ENCODE measurements at places on chromosomes 11 and 22. TPM values are rescaled to one million over a fixed set of nuclear protein-coding genes. Genes with fewer than 3 reads are reported as not detected.

- DNase-seq = no peak
Observed at GRCh38 chr11:112828421-112828820, 132.8 kb upstream of the NCAM1 start.

- DNase-seq = no peak
Observed at GRCh38 chr22:49506010-49506400, 321.7 kb downstream of the BRD1 start.

The TMPRSS13 gene
- not detected for total RNA-seq

The SGSM1 gene
- not detected for total RNA-seq

Measured in HFFc6 (cell line).